Myocyte (in vitro differentiated cells): ENCODE measurements at places on chromosomes 6 and 20.
A peak's percentile ranks its signal among the peaks of the same experiment; 100 is the strongest.

DNA sequence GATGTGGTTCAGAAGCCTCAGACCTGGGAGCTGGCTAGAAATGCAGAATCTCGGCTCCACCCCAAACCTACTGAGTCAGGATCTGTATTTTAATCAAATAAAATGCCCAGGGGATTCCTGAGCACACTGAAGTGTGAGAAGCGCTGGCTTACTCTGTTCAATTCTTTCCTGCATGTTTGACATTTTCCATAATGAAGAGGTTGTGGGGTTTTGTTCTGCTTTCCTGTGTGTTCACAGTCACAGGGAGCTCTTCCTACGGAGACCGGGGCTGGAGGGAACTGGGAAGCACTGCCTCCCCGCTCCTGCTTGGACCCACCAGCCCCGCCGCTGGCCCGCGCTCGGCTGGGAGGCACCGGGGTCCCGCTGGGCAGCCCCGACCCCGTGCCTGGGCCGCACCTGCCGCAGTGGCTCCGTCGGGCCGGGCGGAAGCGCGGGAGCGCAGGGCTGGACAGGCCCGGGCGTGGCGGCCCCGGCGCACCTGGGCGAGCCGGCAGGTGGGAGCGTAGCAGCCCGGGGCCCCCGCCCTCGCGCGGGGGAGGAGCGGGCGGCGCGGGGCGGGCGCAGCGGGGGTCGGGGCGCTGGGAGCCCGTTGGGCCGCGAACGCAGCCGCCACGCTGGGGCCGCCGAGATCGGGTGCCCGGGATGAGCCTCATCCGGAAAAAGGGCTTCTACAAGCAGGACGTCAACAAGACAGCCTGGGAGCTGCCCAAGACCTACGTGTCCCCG, at the start of gene MAPK13:
Gene MAPK13, plus strand, starts transcription at position 573 of the 726 bp plus-strand sequence. Its CDS starts 70 bp downstream, at position 643.
- DNase-seq = no peak

DNA sequence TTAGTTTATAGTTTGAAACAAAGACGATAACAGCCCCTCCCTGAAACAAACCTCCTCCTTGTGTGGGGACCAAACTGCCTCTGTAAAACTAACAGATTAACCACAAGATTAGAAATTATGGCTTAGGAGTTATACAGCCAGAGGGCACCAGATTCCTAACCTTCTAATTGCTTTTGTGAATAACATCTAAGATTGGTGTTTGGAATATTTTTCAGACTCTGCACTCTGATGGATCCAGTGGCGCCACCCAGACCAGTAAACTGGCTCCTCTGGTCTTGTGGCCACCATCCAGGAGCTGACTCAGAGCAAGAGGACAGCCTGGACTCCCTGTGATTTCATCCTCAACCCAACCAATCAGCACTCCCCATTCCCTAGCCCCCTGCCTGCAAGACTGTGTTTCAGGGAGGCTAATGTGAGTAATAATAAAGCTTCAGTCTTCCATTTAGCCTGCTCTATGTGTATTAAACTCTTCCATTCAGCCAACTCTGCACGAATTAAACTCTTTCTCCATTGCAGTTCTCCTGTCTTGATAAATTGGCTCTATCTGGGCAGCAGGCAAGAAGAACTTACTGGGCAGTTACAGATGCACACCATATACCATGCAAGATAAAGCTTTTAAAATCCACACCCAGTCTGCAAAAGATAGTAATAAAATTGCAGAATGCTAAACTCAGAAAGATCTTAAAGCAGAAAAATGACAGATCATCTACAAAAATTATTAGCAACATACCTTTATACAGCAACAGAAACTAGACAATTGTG, 58.5 kb upstream of the SLC22A16 start:
- peak; percentile 55 for DNase-seq

DNA sequence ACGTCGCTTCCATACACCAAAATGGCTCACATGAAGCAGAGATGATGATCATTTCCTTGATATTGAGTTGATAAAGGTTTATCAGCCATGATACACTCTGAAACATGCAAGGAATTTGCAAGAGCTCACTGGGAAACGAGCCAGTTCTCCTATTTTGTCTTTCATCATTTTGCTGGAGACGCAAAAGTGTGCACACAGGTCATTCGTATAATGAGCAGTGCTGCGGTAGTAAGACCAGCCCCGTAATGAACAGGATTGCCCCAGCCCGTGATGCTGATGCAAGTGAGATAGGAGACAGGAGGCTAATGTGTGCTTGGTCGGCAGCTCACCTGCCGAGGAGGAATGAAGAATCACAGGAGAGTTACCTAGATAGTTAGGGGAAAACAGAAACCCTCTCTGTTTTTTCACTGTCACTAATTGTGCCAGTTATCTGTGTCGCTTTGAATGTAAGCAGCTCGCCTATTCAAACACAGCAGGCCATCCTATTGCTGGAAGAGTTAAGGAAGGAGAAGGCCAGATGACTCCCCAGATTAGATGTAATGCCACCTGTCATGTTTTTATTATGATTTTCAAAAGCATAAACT, 391.8 kb downstream of the SAMD5 start:
- no peak for DNase-seq

DNA sequence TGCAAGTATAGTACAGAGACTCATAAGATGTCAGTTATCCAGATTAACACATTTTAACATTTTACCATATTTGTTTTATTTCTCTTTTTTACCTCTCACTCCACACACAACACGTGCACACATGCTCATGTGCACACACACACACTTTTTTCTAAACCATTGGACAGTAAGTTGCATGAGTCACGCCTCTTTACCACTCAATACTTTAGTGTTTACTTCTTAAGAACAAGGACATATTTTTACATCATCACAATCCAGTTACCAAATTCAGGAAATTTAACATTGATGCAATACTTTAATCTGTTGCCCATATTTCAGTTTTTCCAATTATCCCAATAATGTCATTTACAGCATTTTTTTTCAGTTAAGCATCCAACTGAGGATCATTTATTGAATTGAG, 109.0 kb downstream of the RIN2 start:
- DNase-seq = no peak

- no peak for DNase-seq
Measured at GRCh38 chr6:79077715-79078074, 359 bp downstream of the PHIP start.

- no peak for DNase-seq
Measured at GRCh38 chr6:169960003-169960344, 208.6 kb downstream of the ERMARD start.

DNA sequence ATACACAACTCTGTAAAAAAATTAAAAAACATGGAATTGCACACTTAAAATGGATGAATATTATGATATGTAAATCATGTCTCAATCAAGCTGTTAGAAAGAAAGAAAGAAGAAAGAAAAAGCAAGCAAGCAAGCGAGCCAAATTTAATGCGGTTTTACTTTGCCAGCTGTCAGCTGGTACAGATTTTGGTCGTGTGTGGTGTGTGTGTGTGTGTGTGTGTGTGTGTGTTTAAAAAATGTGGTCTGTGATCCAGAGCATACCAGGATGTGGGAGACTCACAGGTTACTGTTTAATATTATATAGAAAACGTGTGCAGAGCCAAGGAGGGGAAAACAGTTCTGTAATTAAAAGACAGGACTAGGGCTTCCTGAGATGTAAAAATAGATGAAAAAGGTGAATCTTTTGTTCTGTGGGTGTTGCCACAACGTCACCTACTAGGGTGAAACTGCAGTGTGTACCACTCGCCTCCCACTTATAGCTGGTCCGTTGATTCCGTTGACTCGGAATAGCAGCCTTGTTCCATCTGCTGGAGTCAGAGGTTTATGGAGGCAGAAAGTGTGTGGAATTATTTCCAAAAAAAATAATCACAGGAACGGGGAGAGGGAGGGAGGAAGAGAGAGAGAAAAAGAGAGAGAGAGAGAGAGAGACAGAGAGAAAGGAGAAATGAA, 197.7 kb downstream of the BCAS1 start:
- DNase-seq = peak; percentile 83

- no peak for DNase-seq
Measured at GRCh38 chr6:52307900-52308372, 23.4 kb upstream of the MCM3 start.

GRCh38 chr6:144896289-144896688, 611.2 kb downstream of the UTRN start:
- no peak for DNase-seq

- DNase-seq = peak; percentile 6
Measured at GRCh38 chr6:25537349-25538018, 114.5 kb upstream of the SCGN start.

- no peak for DNase-seq
Measured at GRCh38 chr6:84976526-84977362, 212.3 kb upstream of the TBX18 start.

- DNase-seq = no peak
Measured at GRCh38 chr6:41186031-41186562, 14.9 kb downstream of the TREML2 start.
